HFF-Myc (cell line): ENCODE measurements at places on chromosomes 4 and X.

- DNase-seq: no peak
Observed at GRCh38 chr4:66275411-66276038, 605.2 kb upstream of the EPHA5 start.

GRCh38 chrX:2677764-2678163, 13.3 kb upstream of the CD99 start:
- peak; percentile 93 for DNase-seq

DNA sequence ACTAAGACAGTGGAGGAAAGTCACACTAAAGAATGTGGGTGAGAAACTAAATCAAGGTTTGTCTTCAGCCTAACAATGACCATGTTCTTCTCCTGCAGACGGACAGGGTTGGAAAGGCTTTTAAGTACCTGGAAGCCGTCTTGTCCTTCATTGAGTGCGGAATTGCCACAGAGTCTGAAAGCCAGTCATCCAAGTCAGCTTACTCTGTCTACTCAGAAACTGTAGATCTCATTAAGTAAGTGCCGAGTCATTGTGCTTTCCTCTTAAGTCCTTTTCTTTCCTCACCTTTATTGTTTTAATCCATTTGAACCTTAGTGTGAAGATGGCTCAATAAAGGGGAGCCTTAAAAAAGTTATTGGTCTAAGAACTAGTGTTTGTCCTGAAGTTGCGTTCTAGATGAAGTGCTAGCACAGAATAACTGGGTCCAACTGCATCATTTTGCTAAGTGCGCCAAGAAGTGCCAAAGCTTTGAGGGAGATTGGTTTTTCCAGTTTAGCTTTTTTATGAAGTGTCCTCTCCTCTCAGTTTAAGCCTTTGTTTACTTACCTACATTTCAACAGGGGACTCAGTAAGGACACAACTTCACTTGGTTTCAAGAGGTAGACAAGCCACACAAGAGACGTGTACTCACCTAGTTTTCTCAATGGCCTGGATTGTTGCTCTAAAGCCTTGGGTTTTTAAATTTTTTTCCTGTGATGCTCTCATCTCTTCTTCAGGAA, 89.3 kb downstream of the KLHL8 start:
- DNase-seq: no peak

DNA sequence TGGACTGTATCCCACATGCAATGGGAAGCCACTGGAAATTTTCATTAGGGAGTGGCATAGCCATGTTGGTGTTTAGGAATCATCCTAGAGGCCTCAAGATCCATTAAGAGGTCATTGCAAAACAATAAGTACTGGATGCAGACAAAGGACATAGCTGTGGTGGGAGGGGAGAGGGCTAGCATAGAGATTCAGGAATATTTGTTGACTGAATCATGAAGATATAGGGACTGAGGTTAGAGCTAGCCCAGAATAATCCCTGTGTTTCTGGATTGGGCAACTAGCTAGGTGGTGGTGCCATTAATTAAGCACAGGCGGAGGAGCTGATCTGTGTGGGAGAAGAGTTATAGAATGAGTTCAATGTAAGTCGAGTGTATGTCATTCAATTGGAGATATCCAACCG, 135.0 kb downstream of the RAB28 start:
- DNase-seq: no peak

GRCh38 chr4:95289028-95289634, 259.6 kb downstream of the UNC5C start:
- no peak for DNase-seq

GRCh38 chr4:126455865-126456264, 1141.1 kb downstream of the FAT4 start:
- DNase-seq: no peak

DNA sequence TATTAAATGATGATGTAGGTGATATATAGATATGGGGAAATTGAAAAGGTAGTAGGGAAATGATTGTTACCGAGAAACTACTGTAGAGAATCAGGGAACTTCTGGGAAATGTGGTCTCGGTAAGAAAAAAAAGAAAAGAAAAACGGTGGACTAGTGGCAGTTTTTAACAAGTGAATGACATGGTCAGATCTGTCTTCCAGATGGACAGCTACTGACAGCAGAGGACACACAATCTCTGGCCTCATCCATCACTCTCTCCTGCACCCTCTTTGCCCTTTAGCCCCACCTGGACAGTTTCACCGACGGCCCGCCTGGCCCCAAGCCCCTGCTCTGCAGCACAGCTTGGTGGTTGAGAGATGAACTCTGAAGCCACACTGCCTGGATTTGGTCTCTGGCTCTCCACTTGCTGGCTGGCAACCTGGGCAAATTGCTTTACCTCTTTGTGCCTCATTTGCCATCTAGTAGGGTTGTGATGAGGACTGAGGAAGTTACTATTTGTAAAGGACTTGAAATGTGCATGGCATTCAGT, 23.4 kb downstream of the RBM47 start:
- DNase-seq: no peak

DNA sequence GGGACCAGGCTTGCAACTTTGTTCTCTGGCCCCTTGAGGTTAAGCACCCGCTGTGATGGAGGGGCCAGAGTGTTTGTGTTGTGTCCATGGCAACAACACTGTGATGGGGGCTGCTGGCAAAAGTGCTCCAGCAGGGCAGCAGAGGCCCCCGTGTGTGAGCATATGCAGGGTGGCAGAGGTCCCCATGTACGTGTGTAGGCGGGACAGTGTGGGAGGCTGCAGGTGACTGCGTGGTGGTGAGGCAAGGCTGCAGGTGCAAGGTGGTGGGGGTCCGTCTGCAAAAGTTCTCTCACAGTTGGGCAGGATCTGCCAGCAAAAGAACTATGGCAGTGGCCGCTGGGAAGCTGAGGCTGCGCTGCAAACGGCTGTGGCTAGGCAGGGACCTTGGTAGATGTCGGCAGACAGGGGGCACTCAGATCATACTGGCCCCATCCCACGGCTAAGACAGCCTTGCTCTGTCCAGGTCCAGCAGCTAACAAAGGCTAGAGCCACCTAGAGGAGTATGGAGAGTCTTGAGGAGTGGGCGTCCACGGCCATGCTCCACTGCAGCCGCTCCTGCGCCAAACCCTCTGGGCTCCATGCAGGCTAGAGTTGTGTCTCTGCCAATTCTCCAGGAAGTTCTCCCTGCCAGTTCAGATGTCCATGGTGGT, 46.8 kb upstream of the PASD1 start:
- DNase-seq: no peak

DNA sequence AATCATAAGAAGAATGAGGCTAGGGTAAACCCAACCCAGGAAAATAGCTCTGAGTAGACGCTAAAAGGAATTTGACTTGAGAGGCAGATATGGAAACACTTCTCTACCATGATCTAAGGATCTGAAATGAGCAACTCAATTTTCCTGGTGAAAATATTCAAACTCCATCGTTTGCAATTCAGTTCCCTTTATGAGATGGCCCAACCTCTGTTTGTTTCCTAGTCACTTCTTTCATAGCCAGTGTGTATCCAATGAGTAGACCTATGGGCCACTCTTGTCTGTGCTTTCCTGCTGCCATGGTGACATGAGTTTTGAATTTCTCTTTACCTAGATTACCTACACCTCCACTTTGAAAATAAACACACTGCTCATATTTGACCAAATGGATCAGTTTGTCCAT, 176.2 kb upstream of the GPRIN3 start:
- no peak for DNase-seq

GRCh38 chr4:151709071-151709470, 51.7 kb downstream of the GATB start:
- DNase-seq: no peak

GRCh38 chr4:109972786-109973528, 60.3 kb downstream of the EGF start:
- no peak for DNase-seq

- DNase-seq: no peak
Observed at GRCh38 chr4:59127743-59128142, 2017.6 kb upstream of the IGFBP7 start.

DNA sequence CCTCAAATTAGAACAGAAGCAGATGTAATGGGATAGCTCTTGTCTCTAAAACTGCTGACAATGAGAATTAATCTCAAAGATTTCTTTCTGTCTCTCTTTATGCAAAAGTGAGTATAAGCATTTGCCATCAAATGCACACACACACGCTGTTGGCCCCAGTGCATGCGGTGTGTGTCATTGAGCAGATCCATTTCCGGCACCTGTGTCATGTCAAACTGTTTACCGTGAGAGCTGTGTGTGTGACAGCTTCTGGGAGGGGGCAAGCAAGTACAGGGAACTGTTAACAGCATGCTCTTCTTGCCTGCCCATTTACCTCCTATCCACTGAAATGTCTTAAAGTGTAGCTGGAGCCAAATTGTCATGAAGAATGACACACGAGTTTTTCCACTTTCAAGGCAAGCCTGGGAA, 297.9 kb upstream of the FAT4 start:
- no peak for DNase-seq

GRCh38 chr4:78214078-78214477, 157.0 kb downstream of the FRAS1 start:
- DNase-seq: no peak

- DNase-seq: no peak
Observed at GRCh38 chrX:30992381-30992904, 79.4 kb downstream of the FTHL17 start.

DNA sequence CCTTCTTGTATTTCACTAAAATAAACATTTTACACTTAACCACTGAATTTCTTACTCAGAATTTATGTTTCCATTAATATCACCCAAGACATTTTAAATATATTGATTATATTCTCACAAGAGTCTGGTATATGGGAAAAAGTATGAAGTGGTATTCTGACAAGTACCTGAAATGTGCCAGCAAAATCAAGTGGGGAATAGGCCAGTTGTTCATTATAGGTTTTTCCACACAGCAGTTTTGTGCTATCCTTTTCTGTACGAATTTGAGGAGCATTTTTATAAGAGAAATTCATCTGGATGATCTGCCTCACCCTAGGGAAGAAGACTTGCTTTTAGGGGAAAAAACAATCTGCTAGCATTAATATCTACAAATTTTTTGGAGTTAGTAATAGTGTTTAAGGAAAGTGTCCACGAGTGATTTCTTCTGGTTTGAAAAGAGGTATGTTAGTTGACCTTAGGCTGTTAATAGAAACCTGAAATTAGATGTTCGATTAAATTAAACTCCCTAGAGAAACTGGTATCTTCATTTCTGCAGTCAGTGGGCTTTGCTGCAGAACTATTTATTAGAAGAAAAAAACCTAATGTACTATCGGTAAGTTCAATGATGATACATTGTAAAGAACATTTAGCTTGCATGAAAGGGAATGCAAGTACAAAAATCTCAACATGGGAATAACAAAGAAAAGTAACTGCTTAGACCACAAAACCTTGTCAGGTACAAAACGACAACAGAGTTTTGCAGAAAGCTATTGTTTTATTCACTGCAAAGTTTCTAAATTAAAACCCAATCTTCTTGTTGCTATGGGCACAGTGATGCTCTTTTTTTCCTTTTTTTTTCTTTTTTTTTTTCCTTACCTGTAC, 1.8 kb downstream of the KLF3 start:
- no peak for DNase-seq

DNA sequence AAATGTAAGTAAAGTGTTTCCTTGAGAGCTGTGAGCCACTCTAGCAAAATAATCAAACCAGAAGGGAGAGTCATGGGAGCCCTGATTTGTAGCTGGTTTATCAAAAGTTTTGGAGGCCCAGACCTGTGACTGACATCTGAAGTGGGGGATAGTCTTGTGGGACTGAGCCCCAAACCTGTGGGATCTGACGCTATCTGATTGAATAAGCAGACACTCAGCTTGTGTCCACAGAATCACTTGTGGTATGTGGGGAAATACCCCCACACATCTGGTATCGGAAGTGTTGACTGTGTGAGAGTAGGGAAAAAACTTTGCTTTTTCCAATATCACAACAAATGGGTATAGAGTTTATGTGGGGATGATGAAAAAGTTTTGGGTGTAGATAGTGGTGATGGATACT, 35.4 kb downstream of the FUNDC1 start:
- DNase-seq: no peak

- DNase-seq: no peak
Observed at GRCh38 chr4:162056990-162057389, 106.8 kb downstream of the FSTL5 start.

DNA sequence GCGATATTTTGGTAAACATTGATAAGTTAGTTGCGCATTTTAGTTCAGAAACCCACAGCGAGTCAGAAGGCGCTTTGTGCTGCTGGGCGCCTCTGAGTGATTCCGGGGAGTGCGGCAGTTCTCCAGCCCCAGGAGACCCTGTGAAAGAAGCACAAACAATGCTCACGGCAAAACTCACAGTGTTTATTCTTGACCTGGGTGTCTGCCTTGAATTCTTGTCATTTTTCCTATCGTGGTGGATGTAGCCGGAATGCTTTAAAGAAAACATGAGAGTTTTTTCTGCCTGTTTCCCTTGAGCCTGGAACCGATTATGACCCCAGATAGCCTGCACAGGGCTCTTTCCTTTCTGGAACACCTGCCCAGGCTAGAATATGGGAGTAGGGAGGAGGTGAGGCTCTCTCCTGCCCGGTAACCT, 6.7 kb downstream of the TBL1X start:
- DNase-seq: no peak

DNA sequence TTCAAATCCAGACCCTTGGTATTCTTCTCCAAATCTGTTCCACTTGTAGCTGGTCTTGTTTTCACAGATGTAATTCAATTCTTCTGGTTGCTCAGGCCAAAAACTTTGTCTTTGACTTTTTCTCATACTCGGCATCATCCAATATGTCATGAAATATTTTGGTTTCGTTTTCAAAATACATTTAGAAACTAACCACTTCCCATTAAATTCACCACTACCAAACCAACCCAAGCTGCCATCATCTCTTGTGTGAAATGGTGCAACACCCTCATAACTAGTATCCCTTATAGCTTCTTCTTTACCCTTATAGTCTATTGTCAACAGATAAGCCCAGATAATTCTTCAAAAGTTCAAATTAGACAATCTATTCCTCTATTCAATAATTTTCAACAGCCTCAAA, 192.1 kb downstream of the PRR32 start:
- no peak for DNase-seq

GRCh38 chrX:97787311-97787710, 903.6 kb downstream of the RPA4 start:
- DNase-seq: no peak

DNA sequence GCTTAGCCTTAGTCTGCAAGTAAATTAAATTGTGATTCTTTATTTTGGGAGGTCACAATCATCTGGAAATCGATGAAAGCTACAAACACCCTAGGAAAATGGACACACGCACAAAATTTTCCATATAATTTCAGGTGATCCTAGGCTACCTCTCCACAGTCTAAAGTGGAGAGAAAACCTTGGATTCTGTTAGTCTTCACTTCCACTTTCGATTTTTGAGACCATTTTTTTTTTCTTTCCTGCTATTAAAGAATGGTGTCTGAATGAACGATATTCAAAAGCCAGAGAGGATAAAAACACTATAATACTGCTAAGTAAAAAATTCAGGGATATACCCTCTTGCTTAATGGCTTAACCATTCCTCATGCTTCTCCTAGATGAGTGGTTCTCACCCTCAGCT, 1.7 kb downstream of the FBXL5 start:
- DNase-seq: no peak
